ENCODE measurements at places on chromosomes 4 and X.

- no peak for DNase-seq
Observed at GRCh38 chrX:51694254-51694653, 11.6 kb upstream of the CENPVL2 start.

DNA sequence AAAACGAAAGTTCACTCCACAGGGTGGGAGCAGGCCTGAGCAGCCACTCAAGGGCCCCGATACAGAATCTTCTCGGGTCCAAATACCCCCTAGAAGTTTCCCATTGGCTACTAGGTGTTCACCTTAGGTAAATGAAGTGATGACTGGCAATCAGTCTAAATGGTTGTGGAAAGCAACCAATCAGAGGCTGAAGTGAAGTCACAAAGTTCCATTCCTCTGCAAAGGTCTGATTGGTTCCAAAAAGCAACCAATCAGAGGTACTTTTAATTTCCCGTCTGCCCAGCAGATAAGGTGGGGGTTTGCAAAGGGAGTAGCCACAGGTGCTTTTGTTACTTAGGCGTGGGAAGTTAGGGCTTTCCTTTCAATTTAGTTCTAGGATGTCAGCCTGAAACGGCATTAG, 58.2 kb upstream of the NKAP start:
- DNase-seq, result no peak

DNA sequence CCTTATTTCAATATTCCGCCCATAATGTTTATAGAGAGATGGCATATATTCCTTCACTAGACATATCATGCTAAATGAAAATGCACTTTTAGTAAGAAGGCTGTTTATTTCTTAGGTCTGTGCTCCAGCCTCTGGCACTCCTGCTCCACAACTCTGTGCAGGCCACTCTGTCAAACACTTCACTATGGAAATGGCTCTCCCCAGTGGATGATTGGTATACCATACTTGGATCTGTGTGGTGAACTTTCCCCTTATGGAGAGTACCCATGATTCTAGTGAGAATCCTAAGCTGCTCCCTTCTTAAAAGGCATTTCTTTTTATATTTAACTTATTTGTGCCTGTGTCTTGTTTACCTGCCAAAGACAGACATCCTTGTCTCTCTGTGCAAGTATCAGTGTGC, 480.1 kb upstream of the GALNT7 start:
- no peak for DNase-seq

- no peak for DNase-seq
Observed at GRCh38 chr4:133152831-133153481, 3.9 kb downstream of the PCDH10 start.

Measured in upper lobe of right lung (tissue), 1 donor.